ENCODE measurements at places on chromosomes 6 and 20.

- no peak for DNase-seq
Measured at GRCh38 chr6:46263707-46264086, 92.9 kb upstream of the ENPP5 start.

- DNase-seq = no peak
Measured at GRCh38 chr6:112400282-112400681, 53.2 kb downstream of the RFPL4B start.

GRCh38 chr20:37235065-37235464 lies 26.5 kb downstream of the GHRH start:
- no peak for DNase-seq

GRCh38 chr20:31835977-31836852 lies 9.2 kb downstream of the FOXS1 start:
- DNase-seq = no peak

- DNase-seq = no peak
Measured at GRCh38 chr20:33000802-33001466, 3.3 kb downstream of the SUN5 start.

- DNase-seq = peak; percentile 11
Measured at GRCh38 chr6:6696867-6697531, 108.5 kb downstream of the LY86 start.

DNA sequence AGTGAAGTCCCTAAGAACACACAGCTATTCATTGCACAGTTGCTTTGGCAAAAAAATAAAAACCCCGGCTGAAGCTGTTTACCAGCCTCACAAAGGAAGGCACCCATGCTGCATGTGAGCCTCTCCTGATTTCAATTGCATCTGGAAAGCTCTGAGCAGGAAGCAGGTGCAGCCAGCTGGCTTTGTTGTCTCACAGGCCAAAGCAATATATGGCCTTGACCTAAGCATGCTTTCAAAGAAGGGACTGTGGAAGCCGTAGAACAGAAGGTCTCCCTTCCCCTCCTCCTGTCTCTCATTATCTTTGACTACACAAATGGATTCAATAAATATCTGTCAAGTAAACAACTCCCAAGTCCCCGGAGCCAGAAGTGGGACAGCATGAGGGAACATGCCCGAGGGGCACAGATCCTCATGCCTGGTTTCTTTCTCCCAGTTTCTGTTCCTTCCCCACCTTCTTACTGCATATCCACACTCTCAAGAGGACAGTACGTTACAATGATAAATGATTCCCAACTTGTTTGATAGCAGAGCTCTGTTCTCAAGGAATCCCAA lies 57.2 kb upstream of the PCSK2 start:
- peak; percentile 71 for DNase-seq

- no peak for DNase-seq
Measured at GRCh38 chr6:126786262-126786661, 332.2 kb upstream of the RSPO3 start.

- no peak for DNase-seq
Measured at GRCh38 chr6:158677906-158678578, 28.2 kb downstream of the SYTL3 start.

DNA sequence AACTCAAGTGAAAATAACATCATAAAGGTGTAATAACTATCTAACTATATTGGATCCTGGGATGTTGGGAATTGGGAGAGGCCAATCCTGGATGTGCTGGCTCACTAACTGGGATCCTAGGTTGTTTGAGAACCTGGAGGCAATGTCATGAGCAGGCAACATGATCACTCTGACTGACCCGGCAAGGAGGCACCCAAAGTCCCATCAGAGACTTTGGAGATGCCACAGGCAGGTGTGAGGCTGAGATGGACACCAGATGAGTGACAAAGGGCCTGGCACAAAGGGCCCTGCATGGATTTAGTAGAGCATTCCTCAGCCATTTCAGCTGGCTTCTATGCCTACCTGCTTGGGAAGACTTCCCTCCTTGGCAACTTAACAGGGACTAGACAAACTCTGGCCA lies 38.4 kb upstream of the MYLIP start:
- no peak for DNase-seq

DNA sequence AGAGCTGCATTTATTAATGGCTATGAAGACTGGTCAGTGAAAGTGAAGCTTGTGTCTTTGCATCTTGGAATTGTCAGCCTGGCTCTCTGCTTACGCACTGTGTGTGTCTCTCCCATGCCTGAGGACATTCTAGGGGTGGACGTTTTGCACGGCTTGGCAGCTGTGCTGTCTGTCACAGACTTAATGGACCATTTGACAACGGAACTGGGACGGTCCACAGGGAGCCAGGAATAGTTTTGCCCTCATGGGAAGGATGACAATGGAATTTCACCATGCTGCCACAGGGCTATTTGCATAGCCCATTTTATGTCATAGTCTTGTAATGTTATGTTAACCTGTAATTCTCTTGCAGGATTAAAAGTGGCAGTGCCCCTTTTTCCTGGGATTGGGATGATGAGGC lies 44.7 kb downstream of the OR2B6 start:
- DNase-seq = no peak

GRCh38 chr6:36662827-36663256 lies 15.7 kb upstream of the CDKN1A start:
- no peak for DNase-seq

DNA sequence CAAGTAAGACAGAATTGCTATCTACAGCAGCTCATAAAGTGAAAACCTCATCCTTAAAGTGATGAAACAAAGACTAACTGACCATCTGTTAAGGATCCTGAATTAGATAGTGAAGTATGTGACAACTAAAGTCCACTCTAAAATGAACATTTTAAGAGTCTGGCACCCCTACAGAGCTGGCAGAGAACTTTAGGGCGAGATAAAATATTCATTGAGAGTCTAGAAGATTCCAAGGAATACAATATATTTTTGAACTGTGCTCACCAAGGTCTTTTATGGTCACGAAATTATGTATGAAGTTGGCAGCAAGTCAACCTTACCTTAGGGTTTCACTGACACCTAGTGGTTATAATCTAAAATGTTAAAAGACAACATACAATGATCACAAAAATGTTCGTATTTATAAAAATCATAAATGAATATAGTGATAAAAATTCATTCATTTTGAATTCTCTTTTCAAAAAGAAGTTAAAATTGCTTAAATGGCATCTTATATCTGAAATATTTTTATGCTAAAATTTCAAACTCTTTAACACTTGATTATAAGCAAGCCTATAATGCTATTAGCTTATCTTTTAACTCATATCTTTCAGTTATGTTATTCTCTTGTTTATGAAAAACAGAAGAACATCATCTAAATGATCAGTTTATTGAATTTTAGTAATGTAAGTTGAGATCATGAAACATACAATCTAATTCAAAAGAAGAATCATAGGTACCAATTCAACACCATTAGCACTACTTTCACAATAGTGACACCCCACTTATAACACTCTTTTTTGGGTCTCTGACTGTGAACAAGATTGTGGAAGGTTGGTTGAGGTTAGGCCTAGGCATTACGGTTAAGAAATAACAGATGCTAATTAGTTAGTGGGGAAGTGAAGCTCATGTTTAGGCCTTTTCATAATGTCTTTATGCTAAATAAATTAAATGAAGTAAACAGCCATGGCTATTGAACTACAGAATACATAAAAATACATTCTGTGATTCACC lies 27.5 kb downstream of the RSPH3 start:
- no peak for DNase-seq

GRCh38 chr6:71523548-71523947 lies 234.9 kb downstream of the OGFRL1 start:
- no peak for DNase-seq

GRCh38 chr6:158567871-158568401 lies 8.0 kb downstream of the TMEM181 start:
- no peak for DNase-seq

- no peak for DNase-seq
Measured at GRCh38 chr6:53566755-53567154, 21.9 kb upstream of the GCLC start.

DNA sequence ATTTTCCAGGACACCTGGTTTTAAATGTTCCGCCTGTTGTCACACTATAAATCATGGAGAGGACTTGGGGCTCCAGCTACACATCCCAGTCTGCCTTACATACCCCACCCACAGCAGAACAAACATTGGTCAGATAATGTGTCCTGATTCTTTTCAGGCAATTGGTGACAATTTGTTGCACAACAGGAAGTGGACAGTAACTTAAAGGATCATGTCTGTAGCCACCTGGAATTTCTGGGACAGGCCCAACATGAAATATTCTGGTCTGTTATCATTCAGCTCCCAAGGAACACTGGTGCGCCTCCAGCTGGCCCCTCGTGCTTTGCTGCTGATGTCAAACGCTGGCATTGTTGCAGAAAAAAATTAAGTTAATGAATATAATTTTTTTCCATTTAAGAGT lies 117.2 kb downstream of the SOBP start:
- DNase-seq = no peak

- DNase-seq = no peak
Measured at GRCh38 chr20:17633850-17634500, 48.1 kb downstream of the RRBP1 start.

- no peak for DNase-seq
Measured at GRCh38 chr6:125114248-125114858, 39.2 kb upstream of the TPD52L1 start.

DNA sequence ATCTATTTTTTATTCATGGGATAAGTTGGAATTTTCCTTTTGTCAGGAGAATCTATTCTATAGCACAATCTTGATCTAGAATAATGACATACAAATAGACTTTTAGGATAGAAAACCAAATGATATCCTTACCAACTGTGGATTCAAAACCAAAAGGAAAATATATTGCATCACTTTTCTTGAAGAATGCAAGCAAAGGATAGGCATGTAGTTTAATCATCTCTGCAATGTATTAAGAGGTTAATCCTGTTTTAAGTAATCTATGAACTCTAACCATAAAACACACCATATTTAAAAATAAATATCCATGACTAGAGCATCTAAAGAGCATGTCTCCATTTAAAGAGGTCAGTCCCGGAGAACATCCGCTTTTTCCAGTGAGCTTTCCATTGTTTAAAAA lies 106.7 kb upstream of the CNKSR3 start:
- no peak for DNase-seq

- no peak for DNase-seq
Measured at GRCh38 chr6:87700397-87701343, 1.4 kb downstream of the AKIRIN2 start.

DNA sequence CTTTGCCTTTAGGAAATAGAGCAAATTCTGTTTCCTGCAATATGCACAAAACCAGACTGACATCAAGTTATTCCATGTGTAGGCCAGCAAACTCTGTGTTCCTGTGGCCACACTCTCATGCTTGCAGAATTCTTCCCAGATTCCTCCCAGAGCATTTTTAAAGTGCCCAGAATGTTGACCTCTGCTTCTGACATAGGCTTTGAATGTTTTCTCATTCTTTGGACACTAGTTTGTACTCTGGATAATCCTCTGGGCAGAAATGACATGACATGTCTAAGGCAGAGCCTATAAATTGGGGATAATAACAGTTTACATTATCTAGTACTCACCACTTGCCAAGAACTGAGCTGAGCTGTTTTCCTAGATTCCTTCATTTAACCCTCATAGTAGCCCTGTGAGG lies 9.2 kb upstream of the EFHC1 start:
- no peak for DNase-seq

DNA sequence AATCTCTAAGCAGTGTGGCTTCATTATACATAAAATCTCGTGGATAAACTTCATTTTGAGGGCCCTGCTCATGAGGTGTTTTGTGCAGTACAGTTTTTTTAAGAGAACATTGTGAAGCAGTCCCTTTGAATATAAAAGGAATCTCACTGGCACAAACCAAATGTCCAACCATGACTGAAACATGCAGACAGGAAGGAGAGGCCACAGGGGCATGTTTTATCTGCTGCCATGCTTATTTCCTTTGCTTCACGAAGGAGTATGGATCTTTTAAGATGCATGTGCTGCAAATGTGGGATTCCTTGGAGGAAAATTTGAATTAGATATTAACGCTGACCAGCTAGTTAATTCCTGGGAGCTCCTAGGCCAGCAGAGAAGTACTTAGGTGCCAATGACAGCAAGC lies 192.3 kb downstream of the DST start:
- no peak for DNase-seq

DNA sequence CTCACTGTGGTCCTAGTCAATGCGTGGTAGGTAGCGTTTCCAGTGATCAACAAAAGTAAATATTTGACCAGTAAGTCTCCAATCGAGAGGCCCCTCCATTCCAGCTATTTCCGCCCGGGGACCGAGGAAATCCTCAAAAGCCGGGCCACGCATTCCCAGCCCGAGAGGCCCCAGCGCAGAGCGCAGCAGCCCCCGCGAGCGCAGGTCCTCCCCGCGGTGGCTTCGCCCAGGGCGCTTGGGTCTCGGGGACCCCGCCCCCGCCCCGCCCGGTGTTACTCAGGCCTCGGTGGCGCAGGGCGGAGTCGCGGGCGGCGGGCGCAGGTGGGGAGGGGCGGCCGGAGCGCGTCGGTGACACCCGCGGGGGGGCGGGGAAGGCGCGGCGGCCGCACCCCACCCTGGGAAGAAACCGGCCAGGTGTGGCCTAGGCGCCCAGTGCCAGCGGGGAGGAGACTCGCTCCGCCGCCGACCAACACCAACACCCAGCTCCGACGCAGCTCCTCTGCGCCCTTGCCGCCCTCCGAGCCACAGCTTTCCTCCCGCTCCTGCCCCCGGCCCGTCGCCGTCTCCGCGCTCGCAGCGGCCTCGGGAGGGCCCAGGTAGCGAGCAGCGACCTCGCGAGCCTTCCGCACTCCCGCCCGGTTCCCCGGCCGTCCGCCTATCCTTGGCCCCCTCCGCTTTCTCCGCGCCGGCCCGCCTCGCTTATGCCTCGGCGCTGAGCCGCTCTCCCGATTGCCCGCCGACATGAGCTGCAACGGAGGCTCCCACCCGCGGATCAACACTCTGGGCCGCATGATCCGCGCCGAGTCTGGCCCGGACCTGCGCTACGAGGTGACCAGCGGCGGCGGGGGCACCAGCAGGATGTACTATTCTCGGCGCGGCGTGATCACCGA lies at the start of gene DSP:
Gene DSP, plus strand, starts transcription at position 497 of the 890 bp plus-strand sequence. Its CDS starts 245 bp downstream, at position 742.
- peak; percentile 11 for DNase-seq

GRCh38 chr6:154606860-154607259 lies 96.4 kb upstream of the CNKSR3 start:
- no peak for DNase-seq

DNA sequence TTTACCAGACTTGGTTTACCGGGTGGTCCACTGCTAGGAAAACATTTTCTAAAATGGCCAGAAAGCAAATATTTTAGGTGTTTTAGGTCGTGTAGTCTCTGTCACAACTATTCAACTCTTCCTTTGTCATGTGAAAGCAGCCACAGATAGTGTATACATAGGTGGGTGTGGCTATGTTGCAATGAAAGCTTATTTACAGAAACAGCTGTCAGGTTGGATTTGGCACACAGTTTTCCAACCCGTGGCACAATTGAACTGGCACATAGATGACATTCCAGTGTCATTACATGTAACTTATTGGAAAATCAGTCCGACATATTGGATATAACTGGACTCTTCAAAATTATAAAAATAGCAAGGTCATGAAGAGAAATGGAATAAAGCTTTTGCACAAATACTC lies 68.9 kb upstream of the KCNQ5 start:
- no peak for DNase-seq

- DNase-seq = no peak
Measured at GRCh38 chr6:4021854-4022695, 56.9 kb downstream of the FAM217A start.

DNA sequence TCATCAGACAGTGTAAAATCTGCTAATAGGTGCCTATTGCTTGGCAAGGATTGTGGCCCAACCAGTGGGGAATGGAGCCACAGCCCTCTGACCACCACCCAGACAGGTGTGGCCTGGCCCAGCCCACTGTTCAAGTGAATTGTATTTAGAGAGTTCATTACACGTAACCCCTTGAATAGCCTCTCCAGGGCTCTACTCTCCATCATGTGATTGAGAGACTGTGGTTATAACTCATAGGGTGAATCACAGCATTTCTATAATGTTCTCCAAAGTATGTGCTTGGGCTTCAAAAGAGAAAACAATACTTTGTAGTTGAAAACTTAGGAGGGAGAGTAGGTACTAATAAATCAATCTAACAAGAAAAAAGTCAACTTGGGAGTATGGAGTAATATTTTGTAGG lies 38.4 kb downstream of the ALDH8A1 start:
- no peak for DNase-seq
